ENCODE measurements at places on chromosomes 6 and 20.

DNA sequence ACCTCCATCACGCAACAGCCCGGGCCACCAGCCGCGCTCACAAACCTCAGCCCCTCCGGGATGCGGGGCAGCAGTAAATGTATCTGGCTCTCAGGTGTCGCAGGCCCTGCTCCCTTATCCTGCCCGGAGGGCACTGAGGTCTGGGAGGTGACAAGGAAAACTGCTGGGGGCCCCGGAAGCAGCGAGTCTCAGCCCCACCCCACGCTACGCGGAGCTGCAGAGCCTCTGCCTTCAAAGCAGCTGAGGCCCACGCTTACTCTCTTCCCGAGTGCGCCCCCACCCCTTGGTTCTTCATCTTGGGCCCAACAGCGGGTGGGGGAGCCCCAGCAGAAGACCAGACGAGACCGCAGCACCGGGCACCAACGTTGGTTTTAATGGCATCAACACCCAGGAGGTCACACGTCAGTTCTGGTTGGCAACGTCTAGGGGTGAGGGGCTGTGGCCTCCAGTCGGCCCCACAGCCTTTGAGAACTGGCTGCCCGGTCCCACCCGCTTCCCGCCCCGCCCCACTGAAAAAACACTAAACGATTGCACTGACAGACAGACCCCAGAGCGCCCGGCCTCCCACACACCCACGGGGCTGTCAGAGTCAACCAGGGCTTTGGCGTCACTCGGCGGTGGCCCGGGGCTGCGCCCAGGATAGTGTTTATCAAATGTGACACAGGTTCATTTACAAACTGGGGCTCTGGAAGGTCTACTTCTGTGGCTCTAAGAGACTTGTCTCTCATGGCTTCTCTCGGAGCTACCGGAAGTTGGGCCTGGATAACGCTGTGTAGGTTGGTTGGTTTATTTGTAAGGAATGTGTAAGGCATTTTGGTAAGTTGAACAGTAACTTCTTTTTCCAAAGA is 43.7 kb downstream of the DSTN start:
- no peak for DNase-seq

- no peak for DNase-seq
Observed at GRCh38 chr20:32707691-32708581, 34.2 kb upstream of the C20orf203 start.

GRCh38 chr20:61818746-61819573 is 246.7 kb downstream of the TAF4 start:
- no peak for DNase-seq

DNA sequence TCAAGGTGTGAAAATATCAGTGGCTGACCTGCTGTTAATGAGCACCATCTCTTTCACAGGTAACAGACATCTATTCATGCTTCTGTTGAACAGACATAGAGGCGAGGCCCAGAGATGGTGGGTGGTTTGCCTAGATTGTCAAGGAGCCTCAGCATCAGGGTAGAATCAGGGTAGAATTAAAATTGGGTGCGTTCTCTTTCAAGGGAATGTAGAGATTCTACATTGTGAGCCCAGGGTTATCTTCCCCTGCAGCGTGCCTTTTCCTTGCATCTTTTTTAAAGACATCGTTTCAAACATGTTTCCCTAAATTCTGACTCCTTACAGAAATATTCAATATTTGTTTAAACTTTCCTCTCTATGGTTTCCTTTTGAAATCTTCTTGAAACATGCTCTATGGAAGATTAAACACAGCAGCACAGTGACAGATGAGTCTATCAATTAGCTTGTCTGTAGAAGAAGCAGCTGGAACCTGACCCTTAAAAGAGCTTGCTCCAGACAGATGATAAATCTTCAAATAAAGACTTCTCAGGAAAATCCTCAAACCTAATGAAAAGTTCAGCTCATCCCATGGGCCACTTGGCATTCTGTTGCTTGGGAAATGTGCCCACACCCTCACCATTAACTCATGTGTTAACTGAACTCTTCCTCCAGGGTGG is 119.8 kb downstream of the IPCEF1 start:
- no peak for DNase-seq

DNA sequence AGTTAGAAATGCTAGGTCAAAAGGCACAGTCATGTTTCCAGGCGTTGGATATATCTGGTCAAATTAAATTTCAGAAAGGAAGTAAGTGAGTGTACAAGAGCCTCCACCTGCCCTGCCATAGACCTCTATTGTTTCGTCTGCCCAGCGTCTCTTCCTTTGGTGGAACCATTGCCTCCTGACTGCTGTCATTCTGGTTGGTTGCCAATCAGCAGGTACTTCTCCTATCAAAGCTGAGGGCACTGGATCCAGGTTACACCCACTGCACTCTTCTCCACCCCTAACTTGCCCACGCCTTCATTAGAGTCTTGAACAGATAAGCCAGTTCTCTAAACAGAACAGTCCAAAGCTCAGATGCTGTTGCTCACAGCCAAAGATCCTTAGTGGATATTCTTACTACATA is 2.6 kb upstream of the WFDC5 start:
- no peak for DNase-seq

Measured in NCI-H345 (cell line).